ENCODE measurements at places on chromosomes 12 and 14. TPM values are rescaled to one million over a fixed set of nuclear protein-coding genes. Genes with fewer than 3 reads are reported as not detected.

Gene BLOC1S1
- 657 TPM for polyA plus RNA-seq

Gene SLCO1C1
- 0.40 TPM for polyA plus RNA-seq

Gene B4GALNT3
- polyA plus RNA-seq: 30.5 TPM

Gene PMCH
- not detected for polyA plus RNA-seq

Gene COX14
- 78.8 TPM for polyA plus RNA-seq

Gene RBP5
- 15.0 TPM for polyA plus RNA-seq

Gene RFX4
- polyA plus RNA-seq: not detected

Gene ACRBP
- polyA plus RNA-seq: 0.91 TPM

Gene GPRC5D
- 0.17 TPM for polyA plus RNA-seq

Gene GABARAPL1
- polyA plus RNA-seq: 224 TPM

Gene LMNTD1
- not detected for polyA plus RNA-seq

Gene SLC25A21
- polyA plus RNA-seq: 0.24 TPM

Gene RD3L
- polyA plus RNA-seq: not detected

Gene ABCD2
- polyA plus RNA-seq: 1.1 TPM

Gene DIO3
- polyA plus RNA-seq: not detected

Gene PPP1R36
- 2.2 TPM for polyA plus RNA-seq

Gene TCL1B
- not detected for polyA plus RNA-seq

Gene SMCO2
- polyA plus RNA-seq: 0.57 TPM

Gene TSPAN11
- polyA plus RNA-seq: 1.2 TPM

Gene HCAR2
- not detected for polyA plus RNA-seq

Gene ABCC9
- 2.1 TPM for polyA plus RNA-seq

Gene POTEM
- not detected for polyA plus RNA-seq

Gene NAA25
- polyA plus RNA-seq: 7.2 TPM

Gene KRT71
- not detected for polyA plus RNA-seq

Gene POTEG
- not detected for polyA plus RNA-seq

Gene EPYC
- polyA plus RNA-seq: not detected

Gene LHX5
- not detected for polyA plus RNA-seq

Gene PTGER2
- polyA plus RNA-seq: 1.2 TPM

Gene IL31
- polyA plus RNA-seq: not detected

Gene ESR2
- 6.1 TPM for polyA plus RNA-seq

Gene KRT74
- not detected for polyA plus RNA-seq

Gene SOS2
- polyA plus RNA-seq: 39.1 TPM

Gene KCNH3
- polyA plus RNA-seq: 18.9 TPM

Gene KLRD1
- 0.10 TPM for polyA plus RNA-seq
